ENCODE measurements at places on chromosomes 4 and X.
A peak's percentile ranks its signal among the peaks of the same experiment; 100 is the strongest.

DNA sequence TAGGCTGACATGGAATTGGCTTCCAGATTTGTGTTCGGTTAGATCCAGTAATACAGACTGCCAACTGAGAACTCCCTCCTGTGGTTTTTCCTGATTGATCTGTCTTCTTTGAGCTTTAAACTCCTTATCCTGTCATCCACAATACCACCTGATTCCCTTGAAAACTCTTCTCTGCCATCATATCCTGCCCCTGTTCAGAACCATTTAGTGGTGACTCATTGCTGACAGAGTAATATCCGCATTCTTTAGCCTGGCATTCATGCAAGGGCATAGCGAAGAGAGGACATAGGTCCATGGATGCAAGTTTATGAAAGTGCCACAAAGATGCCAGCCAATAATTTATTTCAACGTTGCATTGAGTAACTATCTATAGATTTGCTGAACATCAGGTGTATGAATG lies 76.6 kb downstream of the ITIH6 start:
- DNase-seq: no peak

DNA sequence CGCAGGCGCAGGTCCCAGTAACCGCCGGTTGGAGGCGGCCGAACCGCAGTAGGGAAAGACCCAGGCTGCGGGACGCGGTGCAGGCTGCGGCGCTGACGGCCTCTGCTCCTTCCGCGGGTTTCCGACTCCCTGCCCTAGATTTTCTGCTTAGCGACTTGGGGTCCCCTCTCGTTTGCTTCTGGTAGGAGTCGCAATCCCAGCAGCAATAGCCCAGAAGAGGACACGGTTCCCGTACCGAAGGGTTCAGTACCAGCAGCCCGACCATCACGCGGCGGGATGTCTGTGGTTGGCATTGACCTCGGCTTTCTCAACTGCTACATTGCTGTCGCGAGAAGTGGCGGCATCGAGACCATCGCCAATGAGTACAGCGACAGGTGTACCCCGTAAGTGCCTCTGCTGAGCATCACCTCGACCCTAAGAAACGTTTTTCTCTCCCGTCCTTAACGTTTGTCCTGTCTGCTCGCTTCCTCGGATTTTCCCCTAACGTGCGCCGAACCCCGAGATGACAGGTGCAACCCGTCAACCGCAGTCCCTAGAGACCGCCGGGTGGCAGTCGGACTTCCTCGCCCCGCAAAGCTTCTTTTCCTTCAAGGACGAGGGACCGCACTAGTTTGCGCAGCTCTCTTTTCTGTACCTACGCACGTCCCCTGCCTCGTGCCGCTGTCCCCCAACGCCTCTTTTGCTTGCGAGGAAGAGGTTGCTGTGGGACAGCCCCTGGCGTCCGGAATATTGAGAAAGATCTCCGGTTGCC lies at the start of gene HSPA4L:
Gene HSPA4L, plus strand, starts transcription at position 48 of the 751 bp plus-strand sequence. Its CDS starts 229 bp downstream, at position 277.
- DNase-seq: peak; percentile 55

GRCh38 chr4:61533140-61533539 lies 333.0 kb downstream of the ADGRL3 start:
- no peak for DNase-seq

DNA sequence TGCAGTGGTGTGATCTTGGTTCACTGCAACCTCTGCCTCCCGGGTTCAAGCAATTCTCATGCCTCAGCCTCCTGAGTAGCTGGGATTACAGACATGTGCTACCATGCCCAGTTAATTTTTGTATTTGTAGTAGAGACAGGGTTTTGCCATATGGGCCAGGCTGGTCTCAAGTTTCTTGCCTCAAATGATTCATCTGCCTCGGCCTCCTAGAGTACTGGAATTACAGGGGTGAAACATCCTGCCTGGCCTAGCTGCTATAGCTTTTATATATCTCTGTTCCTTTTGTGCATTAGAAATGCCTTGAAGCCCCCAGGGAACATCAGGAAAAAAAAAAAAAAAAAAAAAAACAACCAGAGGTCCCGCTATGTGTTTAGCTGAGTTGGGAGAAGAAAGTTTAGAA lies 34.8 kb downstream of the UBE2K start:
- DNase-seq: no peak

GRCh38 chr4:107561481-107561880 lies 158.6 kb downstream of the PAPSS1 start:
- DNase-seq: no peak

- no peak for DNase-seq
These were observed 128.6 kb upstream of the FTHL17 start for GRCh38 chrX:31200430-31200829.

- no peak for DNase-seq
These were observed 109.9 kb downstream of the AFF1 start for GRCh38 chr4:87044511-87045233.

DNA sequence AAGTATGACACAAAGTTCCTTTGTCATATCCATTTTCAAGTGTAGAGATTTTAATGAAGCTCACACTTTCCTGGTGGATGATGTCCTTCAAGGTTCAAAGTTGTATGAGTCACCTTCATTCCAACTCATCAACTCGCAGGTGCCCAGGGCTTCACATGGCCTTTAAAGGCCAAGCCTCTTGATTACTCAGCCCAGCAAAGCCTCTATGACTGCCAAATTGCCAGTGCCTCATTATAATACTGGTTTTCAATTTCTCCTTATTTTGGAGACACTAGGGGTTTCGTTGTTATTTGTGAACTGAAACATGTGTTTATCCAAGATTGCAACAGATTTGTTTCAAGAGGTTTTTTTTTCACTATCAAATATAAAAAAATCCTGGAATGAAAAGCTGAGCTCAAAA lies 45.9 kb upstream of the PPP3CA start:
- no peak for DNase-seq

DNA sequence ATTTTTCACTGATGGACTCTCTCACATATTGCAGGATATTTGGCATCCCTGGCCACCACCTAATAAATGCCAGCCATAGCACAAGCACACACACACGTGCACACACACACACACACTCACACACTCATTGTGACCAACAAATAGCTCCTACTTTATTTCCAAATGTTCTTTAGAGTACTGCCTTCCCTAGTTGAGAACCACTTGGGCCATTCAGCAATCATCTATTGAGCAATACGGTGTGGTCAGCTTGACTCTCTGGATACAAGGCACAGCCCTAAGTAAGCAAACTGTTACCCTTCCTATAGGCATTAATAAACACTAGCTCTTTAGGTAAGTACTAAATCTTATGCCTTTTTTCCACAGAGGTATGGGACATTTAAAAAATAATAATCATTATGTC lies 21.1 kb downstream of the CORIN start:
- DNase-seq: no peak

- DNase-seq: no peak
These were observed 17.1 kb upstream of the DTHD1 start for GRCh38 chr4:36264207-36264826.

- no peak for DNase-seq
These were observed 34.5 kb upstream of the ALG13 start for GRCh38 chrX:111646515-111646914.

DNA sequence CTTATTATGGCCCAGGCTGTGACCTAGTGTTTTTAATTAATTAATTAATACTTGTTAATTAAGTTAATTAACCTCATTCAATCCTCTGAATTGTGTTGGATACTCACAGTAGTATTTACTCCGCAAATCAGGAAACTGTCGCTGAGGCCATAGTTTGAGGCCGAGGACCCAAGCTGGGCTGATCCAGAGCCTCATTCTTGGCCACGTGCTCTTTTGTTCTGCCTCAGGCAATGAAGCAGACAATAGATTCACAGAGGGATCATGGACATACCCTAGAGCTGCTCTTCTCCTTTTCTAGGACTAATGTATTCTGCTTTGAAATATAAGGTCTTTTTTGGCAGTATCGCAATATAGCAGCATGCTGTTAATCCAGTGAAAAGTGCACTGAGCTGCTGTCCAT lies 24.0 kb upstream of the SNCA start:
- no peak for DNase-seq

DNA sequence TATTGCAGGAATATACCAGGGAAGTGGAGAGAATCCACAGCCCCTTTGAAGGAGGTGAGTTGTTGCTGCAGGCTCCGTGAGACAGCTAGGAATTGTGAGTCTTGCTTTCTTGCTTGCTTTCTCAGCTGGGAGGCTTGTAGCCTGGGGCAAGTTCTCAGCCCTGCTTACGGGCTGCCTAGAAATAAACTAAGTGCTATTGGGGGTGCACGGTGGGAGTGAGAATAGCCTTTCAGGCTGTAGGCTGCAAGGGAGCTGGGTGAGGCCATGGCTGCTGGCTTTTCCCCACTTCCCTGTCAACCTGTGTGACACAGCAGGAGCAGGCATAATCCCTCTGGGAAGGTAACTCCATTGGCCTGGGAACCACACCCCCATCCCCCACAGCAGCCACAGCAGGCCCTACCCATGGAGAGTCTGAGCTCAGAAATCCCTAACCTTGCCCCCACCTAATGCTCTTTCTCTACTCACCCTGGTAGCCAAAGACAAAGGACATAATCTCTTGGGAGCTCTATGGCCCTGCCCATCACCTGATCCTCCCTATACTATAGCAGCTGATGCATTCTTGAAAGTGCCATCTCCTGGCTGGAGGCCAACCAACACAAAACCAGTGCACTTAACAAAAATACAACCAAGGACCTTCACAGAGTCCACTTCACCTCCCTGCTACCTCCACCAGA lies 113.0 kb downstream of the MMRN1 start:
- no peak for DNase-seq

- DNase-seq: no peak
These were observed 2.8 kb downstream of the STAG2 start for GRCh38 chrX:123964156-123964834.

GRCh38 chr4:182142176-182143085 lies 100.8 kb upstream of the TENM3 start:
- no peak for DNase-seq

DNA sequence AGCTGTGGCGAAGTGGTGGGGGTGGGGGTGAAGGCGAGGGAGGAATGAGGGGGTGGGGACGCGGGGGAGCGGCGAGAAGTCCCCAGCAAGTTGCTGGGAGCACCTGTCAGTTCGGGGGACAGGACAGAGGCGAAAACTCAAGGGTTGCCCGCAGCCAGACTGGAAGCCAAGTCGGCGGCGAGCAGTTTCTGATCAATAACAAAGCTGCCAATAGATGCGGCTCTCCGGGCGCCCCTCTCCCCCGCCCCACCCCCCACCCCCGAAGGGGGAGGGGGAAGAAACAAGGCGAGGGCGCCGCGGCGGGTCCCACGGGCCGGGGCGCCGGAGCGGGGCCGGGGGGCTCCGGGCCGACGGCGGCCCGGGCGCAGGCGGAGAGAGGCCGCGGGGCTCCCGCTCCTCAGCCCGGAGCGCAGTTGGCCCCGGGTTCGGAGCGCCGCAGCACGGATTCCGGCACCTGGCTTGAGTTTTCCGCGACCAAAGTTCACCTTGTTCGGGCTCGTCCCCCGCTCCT lies 379 bp downstream of the PDGFC start:
- no peak for DNase-seq

- DNase-seq: peak; percentile 31
These were observed 612 bp downstream of the MAGED2 start for GRCh38 chrX:54808109-54808604.

GRCh38 chrX:57822818-57823217 lies 87.4 kb downstream of the ZXDA start:
- DNase-seq: no peak

- DNase-seq: no peak
These were observed 50.7 kb downstream of the CLDN34 start for GRCh38 chrX:10017872-10018271.

GRCh38 chrX:123691776-123692175 lies 41.1 kb downstream of the THOC2 start:
- DNase-seq: no peak

DNA sequence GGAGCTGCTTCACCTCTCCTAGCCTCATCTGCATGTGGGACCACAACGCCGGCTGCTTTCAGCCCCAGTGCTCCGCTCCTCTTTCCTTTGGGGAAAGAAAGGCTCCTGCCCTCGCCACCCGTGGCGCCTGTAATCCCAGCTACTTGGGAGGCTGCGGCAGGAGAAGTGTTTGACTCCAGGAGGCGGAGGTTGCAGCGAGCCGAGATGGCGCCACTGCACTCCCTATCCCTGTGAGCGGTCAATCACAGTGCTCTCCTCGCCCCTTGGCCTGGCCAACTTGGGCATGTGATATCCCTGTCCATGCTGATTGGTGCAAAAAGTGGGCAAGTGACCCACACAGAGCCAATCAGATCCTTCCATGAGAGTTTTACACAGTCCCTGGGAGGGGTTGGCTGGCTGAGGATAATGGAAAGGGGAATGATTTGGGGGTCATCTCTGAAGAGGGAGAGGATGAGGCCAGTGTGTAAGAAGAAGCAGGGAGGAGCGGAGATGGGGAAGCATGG lies 56.2 kb downstream of the WFS1 start:
- no peak for DNase-seq

- DNase-seq: no peak
These were observed 139.3 kb downstream of the AFF1 start for GRCh38 chr4:87074121-87074488.

- DNase-seq: no peak
These were observed 142.3 kb upstream of the F9 start for GRCh38 chrX:139388254-139388653.

- DNase-seq: no peak
These were observed 153.6 kb upstream of the INTU start for GRCh38 chr4:127479031-127479622.

DNA sequence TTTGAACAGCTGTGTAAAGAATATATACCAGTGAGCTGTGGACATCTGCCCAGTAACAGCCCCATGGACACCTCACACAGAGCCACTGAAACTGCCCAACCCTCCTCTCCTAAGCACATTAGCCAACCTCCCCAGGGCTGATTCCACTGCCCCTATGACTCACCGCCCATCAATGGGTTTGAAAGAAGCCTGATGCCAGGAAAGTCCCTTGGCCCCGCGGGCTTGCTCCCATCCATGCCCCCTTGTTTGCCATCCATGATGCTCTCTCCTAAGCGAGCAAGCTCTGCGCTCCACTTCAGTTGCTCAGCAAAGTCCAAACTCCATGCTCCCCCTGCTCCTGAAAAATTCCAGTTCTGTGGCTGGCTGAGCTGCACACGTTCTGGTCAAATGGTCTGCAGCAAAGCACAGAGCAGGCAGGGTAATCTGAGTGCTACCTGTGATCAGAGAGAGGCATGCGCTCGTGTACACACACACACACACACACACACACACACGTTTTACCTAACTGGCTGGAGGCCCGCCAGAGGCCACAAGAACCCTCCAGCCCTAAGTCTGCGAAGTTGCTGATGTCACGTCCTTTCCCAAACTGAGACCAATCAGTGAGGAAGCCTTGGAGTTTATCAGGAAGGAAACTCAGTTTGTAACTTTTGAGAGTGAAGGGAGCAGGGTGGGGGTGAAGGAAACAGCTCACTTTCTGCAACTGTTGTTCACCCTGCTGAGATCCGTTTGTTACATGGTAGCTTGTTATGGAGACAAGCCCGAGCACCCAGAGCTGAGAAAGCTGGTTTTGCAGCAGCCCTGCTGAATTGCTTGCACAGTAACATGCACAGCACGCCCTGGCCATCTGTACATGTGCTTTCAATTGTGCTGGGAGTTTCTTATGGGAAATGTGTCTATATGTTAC lies at the start of gene ASB9:
Gene ASB9, minus strand, starts transcription at position 466 of the 904 bp plus-strand sequence. Its CDS starts 209 bp downstream, at position 257.
- no peak for DNase-seq

GRCh38 chr4:72564184-72564583 lies 4.8 kb downstream of the ADAMTS3 start:
- no peak for DNase-seq

- no peak for DNase-seq
These were observed 152.7 kb downstream of the FSTL5 start for GRCh38 chr4:162011089-162011488.

- no peak for DNase-seq
These were observed 4.5 kb downstream of the PRR27 start for GRCh38 chr4:70158576-70158975.

Measured in activated naive CD4-positive, alpha-beta T cell treated with anti-CD3 and anti-CD28 coated beads, Interleukin-2, amount 50 U/mL, for 16 hours (primary cell).